Choroid plexus epithelial cell (primary cell): ENCODE measurements at places on chromosomes 12 and 14.

DNA sequence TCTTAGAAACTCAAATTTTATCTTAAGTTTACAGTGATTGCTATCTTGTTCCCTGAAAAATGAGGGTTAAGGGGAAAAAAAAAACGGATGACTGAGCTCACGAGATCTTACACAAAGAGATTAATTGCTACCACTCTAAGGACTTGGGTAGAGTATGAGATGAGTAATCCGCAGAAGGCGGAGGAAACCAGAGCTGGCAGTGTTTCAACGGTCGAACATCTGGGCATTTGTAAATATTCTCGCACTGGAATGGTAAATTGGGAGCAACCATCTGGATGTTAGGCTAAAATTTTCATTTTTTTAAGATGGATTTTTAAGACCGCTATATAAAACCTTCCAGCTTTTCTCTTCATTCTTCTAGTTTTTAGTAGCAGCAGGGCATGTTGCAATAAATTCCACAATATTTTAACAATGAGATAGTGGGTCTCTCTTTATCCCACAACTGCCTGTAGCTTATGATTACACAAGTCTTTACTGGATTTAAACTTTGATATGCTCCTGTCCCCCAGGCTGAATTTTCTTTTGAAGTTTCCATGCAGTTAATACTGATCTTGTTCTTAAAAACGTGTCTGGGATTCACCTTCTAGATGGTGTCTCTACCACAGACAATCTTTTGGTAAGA, 1324.1 kb downstream of the AACS start:
- DNase-seq: no peak

- no peak for DNase-seq
These were observed 19.8 kb upstream of the RNASE2 start for GRCh38 chr14:20935303-20935984.

GRCh38 chr14:73770977-73771847, 57.0 kb upstream of the PNMA1 start:
- no peak for DNase-seq

GRCh38 chr12:123363390-123363739, 1.3 kb downstream of the SBNO1 start:
- peak; percentile 41 for DNase-seq
